ENCODE measurements at places on chromosomes 3 and 15.

- no peak for DNase-seq
Observed at GRCh38 chr3:85535517-85535916, 576.7 kb downstream of the CADM2 start.

DNA sequence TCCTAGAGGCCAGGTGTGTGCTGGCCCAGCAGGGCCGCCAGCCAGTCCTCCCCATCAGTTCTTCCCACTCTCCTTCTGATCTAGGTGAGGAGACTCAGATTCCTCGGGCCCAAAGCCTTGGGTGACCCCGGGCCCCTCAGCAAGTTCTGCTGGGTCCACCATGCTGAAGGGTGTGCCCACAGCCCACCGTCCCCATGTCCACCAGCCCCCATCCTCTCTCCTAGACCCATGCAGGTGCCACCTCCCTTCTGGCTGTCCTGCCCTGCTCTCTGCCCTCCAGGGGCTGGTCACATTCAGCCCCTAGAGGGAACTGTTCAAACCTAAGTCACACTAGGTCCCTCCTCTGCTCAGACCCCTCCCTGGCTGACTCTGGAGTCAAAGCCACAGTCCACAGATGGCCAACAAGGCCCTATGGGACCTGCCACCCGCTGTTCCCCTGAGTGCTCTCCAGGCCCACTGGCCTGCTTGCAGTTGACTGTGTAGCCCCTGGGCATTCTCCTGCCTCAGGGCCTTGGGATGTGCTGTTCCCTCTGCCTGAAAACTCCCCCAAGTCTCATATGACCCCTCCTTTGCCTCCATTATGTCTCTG, 878 bp upstream of the TLR9 start:
- no peak for DNase-seq

DNA sequence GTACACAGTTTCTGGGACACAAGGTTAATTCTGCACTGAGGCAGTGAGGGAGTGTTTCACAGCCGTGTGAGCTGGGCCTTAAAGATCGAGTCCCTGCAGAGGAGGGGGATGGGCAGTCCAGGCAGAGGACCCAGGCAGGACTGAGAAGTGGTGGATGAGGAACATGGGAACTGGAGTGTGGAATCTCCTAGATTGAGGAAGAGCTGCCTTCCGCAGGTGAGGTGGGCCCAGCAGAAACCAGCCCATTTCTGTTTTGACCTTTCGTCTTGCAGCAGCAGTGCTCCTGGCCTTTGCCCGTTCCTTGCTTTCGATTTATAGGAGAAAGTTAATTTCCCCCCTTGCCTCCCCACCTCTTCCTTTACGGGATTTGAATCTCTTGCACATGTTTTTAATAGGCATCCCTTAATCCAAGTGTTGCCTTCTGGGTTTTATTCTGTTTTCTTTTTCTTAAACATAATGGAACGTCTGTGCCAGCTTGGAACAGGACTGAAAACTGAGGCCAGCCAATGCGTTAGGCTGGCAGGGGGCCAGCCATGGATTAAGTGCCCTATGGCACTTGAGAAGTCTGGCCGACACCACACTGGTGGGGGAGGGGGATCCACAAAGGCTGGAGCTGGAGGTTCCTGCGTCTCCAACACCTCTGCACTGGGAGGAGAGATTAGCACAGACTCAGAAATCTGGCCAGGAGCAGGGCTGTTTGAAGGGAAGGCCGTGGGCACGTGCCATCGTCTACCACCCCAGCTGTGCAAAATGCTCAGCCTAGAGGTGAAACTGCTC, 78.1 kb downstream of the AAGAB start:
- DNase-seq, result no peak

GRCh38 chr3:58272891-58273290, 33.2 kb upstream of the RPP14 start:
- DNase-seq, result no peak

DNA sequence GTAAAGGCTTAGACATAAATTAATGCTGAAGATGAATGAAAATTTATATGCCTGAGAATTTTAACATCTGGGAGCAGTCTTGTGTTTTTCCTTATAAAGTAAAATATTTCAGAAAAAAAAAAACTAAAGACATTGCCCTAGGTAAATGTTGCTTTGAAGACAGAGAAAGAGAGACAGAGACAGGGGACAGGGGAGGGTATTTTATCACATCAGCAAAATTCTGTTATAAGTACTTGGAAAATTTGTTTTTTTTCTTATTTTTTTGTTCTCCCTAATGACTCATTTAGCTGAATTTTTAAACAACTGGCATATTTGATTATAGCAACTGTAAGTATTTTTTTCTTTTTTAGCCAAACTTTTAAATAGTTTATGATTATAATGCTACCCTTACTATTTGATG, 1540.6 kb upstream of the GBE1 start:
- no peak for DNase-seq

DNA sequence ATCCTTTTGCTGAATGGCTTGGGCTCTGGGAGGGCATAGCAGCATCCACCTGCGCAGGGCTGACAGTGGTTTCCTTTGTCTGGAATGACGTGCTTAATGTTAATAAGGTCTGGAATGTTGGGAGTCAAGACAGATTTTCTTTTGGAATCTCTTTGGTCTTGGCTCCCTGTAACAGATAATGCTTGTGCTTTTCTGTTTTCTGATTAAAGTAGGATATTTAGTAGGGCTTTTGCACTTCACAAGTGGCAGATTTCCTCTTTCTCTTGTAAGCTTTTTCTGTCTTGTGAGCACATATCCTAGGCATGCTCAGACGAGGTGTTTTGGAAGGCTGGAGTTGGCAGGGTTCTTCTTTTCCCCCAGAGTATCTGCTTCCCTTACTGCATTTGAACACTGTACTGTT, 189.6 kb downstream of the GHSR start:
- no peak for DNase-seq

GRCh38 chr3:20324664-20325478, 138.9 kb upstream of the SGO1 start:
- DNase-seq, result no peak

DNA sequence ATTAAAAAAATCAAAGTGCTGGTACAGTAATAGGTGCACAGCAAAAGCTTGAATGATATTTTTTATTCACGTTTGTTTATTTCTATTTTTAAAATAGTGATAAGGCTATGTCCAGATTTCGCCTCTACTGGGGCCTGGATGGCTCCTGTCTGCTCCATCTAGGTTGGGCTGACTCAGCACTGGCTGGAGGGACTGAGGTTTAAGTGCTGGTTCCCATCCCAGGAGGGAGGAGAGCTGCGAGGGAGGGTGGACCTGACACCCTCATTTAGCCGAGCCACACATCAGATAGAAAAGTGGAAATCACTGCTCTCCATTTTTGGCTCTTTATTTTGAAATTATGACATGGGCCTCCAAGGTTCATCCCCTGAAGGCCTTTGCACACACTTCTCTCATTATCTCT, 95.4 kb upstream of the AGBL1 start:
- no peak for DNase-seq

DNA sequence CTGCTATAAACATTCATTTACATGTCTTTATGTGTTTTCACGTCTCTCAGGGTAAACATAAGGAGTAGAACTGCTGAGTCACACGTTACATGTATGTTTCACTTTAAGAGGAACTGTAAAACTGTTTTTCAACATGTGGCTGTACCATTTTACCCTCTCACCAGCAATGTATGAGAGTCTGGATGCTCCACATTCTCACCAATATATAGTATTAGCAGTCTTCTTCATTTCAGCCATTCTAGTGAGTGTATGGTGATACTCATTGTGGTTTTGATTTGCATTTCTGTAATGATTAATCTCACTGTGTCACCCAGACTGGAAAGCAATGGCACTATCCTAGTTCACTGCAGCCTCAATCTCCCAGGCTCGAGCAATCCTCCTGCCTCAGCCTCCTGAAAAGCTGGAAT, 37.1 kb downstream of the PHC3 start:
- no peak for DNase-seq

GRCh38 chr3:160739079-160739478, 17.0 kb upstream of the PPM1L start:
- no peak for DNase-seq

GRCh38 chr3:97713634-97714033, 50.9 kb upstream of the ARL6 start:
- DNase-seq, result no peak
